ENCODE measurements at places on chromosomes 2 and 18.

DNA sequence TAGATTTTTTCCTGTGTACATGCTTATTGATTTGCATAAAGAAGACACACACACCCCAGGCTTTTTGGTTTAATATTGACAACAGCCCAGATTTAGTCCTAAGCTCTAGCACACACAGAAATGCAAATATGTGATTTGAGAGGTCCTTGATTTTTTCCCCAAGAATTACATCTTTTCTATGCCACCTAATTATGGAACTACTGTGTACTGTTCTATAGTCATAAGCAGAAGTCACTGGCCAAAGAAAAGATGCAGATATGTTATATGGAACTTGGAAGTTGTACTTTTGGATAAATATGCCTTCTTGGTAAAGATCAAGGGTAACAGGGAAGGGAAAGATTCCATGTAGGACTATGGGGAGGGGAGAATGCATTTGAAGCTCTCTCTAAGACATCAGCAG is 105.6 kb downstream of the SETBP1 start:
- DNase-seq = no peak

DNA sequence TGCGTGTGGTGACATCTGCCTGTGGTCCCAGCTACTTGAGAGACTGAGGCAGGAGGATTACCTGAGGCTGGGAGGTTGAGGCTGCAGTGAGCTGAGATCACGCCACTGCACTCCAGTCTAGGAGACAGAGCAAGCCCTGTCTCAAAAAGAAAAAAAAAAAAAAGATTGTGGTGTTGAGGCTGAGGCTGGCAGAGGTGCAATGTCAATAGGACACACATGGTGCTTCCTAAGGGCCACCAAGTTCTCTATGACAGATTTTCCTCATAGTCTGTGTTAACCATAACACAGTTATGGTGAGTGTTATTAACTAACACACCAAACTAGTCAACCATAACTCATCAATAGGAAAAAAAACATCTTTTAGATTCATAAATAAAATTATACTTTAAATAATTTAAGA is 494.4 kb downstream of the TMX3 start:
- DNase-seq = no peak

GRCh38 chr2:15749460-15750432 is 158.1 kb downstream of the DDX1 start:
- DNase-seq = no peak

- DNase-seq = no peak
Measured at GRCh38 chr2:79860228-79861058, 347.6 kb downstream of the CTNNA2 start.

- no peak for DNase-seq
Measured at GRCh38 chr2:120720231-120720630, 15.4 kb upstream of the GLI2 start.

- no peak for DNase-seq
Measured at GRCh38 chr2:199302851-199303250, 154.9 kb downstream of the SATB2 start.

- no peak for DNase-seq
Measured at GRCh38 chr2:33425586-33426031, 50.8 kb upstream of the RASGRP3 start.

DNA sequence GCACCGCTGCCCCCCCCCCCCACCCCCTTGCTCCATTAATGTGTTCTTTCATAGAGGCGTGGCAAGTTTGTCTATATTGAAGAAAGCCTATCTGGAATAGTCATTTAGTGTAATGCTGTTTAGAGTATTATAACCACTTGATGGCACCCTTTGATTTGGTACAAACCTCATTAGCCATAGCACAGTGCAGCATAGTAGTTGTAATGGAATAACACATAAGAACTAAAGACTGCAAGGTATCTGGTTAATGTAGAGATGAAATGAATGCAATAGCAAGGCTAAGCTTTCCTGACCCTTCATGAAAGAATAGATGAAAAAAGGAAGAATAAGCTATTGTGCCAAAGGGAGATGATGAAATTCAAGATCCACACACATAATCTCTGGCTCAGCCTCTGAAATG is 81.9 kb downstream of the EHBP1 start:
- no peak for DNase-seq

- DNase-seq = no peak
Measured at GRCh38 chr2:175935289-175936181, 66.5 kb downstream of the LNPK start.

DNA sequence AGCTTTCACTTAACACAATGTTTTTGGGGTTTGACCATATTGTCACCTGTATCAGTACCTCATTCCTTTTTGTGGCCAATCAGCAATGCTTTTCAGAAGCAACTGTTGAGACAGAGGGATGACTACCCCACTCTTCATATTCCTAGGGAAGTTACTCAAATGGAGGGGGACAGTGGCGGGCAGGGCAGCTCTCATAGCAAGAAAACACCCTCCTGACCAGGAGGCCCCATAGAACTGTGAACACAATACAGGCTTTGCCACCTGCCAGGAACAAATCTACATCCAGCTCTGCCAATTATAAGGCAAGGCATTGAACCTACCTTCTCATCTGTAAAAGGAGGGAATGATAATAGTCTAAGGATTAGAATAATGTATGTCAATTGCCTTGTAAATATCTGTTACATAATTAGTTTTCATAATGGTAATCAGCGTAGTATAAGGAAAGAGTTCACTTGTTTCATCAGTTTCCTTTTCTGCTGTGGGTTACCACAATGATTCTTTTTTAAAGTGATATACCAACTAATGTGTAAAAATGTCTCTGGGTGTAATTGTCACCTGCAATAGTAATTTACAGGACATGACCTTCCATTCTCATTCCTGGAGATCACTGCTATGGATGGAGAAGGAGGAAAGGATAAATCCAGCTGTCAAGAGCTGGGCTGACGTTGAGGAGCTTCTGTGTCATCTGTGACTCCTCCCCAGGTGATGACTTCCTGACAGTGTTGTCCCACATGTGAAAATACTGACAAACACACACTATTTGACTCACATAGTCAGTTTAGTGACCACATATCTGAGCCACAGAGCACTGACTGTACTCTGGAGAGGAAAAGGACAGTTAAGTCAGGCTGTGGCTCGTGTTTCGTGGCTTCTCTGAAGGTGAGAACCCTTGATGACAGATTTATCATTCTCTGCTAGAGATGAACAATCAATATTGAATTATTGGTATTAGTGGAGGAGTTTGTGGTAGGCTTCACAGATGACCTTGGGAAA is 13.5 kb downstream of the ALPK2 start:
- DNase-seq = no peak

DNA sequence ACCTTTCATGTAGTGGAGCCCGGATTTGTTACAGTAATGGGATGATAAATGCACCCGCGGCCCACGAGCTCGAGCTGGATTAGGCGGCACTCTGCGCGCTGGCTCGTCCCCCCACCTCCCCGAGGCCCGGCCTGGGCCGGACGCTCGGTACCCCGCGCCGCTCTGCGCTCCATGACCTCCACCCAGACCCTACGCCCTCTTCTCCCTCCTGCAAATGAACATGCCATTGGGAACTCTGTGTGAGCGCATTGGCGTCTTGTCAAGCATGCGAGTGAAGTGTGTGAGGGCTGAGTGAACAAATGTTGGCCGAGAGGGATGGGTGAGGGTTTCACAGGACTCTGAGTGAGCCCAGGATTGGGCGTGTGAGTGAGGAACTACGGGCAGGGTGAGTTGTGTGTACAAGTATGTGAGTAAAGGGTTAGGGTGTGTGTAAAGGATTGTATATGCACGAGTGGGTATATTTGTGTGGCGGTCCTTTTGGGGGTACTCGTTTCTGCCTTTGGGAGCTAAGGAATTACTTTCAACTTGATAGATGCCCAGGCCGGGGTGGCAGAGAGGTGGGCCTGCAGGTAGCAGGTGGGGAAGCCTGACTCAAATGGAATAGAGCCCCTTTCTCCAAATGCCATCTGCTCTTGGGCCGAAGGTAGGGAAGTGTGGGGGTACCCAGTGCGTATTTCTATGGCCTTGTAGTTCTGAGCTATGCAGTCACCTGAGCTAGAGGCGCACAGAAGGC is 2.9 kb upstream of the EN1 start:
- DNase-seq = no peak

- DNase-seq = no peak
Measured at GRCh38 chr2:47264143-47264542, 109.0 kb upstream of the STPG4 start.

DNA sequence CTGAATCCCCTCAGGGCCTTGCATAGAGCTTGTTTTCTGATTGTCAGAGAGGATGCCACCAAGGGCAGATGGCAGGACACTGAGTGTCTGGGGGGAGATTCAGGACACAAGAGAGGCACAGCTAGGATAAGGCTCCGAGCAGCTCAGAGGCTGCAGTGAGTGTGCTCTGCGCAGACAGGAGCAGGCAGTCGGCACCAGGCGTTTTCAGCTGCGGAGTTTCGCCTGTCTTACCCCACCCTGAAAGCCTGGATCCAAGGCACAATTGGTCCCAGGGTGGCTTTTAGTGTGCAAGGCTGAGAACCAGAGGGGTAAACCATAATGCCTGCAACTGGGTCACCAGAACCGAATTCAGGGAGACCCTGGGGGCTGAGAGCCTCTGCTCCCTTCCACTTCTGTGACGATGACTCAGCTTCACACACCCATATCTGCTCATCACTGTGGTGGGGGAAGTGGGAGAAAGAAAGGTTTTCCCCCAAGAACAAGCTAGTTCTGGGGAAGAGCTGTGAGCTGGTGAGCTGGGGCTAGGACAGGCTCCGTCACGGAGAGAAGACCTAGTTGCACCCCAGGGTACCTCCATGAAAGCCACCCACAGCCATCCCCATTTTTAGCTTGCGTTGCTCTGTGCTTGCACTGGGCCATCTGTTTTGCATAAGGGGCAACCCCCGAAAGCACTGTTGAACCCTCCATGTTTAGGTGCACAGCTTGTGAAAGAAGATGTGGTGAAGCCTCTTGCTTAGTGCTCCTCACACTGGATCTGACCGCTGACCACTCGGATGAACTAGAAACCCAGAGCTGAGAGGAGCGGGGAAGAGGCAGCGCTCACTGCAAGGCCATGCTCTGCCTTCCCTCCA is 173.7 kb downstream of the CELF4 start:
- no peak for DNase-seq

DNA sequence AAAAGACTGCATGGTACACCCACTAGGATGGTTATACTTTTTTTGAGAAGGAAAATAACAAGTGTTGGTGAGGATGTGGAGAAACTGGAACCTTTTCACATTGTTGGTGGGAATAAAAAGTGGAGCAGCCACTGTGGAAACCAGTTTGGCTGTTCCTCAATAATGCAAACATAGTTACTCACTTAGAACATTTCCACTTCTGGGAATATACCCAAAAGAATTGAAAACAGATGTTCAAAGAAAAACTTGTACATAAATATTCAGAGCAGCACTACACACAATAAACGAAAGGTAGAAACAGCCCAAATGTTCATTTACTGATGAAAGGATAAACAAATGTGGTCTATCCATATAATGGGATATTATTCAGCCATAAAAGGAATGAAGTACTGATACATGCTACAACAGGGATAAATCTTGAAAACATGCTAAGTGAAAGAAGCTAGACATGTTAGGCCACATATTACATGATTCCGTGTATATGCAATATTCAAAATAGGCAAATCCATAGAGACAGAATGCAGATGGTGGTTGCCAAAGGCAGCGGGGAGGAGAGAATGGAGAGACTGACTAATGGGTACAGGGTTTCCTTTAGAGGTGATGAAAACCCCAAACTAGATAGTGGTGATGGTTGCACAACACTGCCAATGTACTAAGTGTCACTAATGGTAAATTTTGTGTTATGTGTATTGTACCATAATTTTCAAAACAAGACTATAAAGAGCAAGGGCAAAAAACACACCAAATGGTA is 20.9 kb upstream of the LMAN1 start:
- no peak for DNase-seq

DNA sequence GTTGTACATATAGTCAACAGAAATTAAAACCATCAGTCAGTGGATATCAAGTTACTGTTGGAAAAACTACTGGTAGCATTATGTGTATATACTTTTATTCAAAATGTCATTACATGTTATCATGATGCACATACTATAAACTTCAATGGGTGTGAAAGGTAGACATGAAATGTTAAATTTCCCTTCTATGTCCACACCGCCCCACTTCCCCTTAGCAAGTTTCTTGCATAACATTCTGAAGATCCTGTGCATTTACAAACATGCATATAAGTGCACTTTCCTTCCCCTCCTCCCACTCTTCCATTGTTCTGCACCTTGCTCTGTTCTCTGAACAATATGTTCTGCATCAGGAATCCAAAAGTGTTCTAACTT is 16.6 kb upstream of the HK2 start:
- DNase-seq = no peak

GRCh38 chr2:101718993-101719571 is 21.6 kb downstream of the MAP4K4 start:
- DNase-seq = no peak

DNA sequence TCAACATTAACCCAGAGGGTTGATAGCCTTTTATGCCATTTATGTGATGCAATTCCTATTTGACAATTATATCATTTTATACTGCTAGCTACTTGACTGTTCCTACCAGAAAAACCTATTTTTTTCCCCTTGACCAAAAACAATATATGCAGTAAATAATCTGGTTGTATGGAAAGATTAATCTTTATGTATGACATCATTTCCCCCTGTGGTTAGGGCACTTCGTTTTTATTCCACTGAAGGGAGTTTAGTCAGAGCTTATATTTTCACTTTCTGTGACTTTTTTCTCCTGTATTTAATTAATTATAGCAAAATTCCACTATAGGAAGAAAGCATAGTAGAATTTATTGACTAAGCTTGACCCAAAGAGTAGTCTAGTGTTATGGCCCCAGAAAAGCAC is 107.6 kb downstream of the HAUS1 start:
- no peak for DNase-seq

DNA sequence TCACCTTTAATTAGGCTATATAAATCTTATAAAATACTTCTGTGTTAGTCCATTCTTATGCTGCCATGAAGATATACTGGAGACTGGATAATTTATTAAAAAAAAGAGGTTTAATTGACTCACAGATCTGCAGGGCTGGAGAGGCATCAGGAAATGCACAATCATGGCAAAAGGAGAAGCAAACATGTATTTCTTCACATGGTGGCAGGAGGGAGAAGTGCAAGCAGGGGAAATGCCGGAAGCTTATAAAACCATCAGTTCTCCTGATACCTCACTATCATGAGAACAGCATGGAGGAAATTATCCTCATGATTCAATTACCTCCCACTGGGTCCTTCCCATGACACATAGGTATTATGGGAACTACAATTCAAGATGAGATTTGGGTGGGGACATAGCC is 504.4 kb downstream of the RIT2 start:
- no peak for DNase-seq

- no peak for DNase-seq
Measured at GRCh38 chr18:26004832-26005231, 85.6 kb downstream of the SS18 start.

- no peak for DNase-seq
Measured at GRCh38 chr2:10229462-10230099, 73.1 kb upstream of the HPCAL1 start.

DNA sequence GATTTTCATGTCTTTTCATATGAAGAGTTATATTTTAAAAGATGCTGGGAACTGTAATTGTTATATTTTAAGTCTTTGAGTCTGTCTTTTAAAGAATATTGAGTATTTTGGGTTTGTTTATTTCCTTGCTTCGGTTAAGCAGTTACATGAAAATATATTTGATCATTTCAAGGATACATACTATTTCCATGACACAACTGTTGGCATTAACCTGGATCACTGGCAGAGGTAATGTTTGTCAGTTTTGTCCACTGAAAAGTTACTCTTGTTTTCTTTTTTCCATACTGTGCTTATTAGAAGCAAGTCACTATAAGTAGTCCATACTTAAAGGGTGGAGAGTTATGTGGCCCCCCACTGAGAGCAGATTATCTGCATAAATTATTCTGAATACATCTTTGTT is 1142.0 kb upstream of the TMEFF2 start:
- DNase-seq = no peak

- DNase-seq = no peak
Measured at GRCh38 chr2:20349513-20349921, 1.1 kb downstream of the PUM2 start.

- DNase-seq = no peak
Measured at GRCh38 chr2:39805936-39806608, 27.0 kb upstream of the THUMPD2 start.
